ENCODE measurements at places on chromosomes 4 and X. TPM values are rescaled to one million over a fixed set of nuclear protein-coding genes. Genes with fewer than 3 reads are reported as not detected.

- DNase-seq: no peak
Measured at GRCh38 chr4:67038228-67038566, 507.1 kb downstream of the CENPC start.

DNA sequence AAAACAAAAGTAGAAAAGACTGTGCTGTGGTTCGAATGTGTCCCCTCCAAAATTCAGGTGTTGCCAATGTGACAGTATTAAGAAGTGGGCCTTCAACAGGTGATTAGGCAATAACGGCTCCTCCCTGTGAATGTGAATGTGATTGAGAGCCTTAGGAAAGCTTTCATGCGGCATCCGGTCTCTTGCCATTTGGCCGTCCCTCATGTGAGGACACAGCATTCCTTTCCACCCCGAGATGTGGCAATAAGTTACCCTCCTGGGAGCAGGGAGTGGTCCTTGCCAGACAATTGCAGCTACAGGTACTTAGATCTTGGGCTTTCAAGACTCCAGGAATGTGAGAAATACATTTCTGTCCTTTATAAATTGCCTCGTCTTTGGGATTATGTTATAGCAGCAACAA is 129.3 kb downstream of the CPEB2 start:
- DNase-seq: no peak

- no peak for DNase-seq
Measured at GRCh38 chrX:139538907-139539790, 8.6 kb downstream of the F9 start.

- no peak for DNase-seq
Measured at GRCh38 chrX:578531-578930, 52.1 kb upstream of the SHOX start.

DNA sequence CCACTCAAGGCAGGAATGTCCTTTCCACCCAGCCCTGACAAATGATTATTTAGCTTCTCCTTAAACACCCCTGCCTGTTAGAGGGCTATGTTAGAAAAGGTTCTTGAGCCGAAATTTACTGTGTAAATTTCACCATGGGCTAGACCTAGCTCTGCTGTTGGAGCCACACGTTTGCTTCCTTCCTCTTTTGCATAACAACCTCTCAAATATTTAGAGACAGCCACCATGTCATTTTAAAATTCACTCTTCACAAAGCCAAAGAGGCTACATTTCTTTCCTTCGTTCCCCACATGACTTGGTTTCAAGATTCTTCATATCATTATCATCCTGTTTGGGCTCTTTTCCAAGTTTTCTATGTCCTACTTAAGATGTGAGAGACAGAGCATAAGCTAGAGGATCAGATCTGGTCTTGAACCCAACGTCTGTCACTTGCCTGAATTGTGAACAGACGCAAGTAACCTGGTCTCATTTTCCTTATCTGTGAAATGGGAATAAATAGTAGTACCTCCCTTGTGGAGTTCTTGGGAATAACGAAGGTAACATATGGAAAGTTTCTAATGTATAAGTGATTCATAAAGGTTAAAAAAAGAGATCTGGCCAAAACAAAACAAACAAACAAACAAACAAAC is 6.7 kb downstream of the DOCK11 start:
- DNase-seq: no peak

DNA sequence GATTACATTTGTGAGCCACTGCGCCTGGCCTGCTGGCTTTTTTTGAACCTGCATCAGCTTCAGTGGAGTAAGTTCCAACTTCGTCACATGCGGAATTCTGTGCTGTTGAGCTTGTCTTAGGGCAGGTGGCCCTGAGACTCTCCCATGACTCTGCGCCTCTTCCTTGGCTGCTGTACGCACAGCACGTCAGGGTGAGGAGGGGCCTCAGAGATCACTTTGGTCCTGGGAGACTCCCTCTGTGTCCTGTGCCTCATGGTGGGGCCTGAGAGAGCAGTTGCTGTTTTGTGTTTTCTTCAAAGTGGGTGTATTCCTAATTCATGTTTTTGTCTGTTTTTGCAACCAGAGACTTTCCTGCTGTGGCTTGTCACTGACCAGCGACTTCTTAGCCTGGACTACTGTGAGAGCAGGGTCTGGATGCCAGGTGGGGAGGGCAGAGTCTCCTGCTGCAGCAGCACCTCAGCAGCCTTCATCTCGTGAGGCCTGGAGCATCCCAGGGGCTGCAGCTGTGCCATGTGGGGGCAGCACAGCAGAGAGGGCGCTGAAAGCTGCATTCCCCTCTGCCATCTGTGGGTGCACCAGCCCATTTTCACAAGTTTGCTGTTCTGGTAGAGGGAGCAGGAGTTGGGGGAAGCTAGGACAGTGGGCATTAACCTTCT is 107.8 kb downstream of the TNIP2 start:
- DNase-seq: peak; percentile 61

DNA sequence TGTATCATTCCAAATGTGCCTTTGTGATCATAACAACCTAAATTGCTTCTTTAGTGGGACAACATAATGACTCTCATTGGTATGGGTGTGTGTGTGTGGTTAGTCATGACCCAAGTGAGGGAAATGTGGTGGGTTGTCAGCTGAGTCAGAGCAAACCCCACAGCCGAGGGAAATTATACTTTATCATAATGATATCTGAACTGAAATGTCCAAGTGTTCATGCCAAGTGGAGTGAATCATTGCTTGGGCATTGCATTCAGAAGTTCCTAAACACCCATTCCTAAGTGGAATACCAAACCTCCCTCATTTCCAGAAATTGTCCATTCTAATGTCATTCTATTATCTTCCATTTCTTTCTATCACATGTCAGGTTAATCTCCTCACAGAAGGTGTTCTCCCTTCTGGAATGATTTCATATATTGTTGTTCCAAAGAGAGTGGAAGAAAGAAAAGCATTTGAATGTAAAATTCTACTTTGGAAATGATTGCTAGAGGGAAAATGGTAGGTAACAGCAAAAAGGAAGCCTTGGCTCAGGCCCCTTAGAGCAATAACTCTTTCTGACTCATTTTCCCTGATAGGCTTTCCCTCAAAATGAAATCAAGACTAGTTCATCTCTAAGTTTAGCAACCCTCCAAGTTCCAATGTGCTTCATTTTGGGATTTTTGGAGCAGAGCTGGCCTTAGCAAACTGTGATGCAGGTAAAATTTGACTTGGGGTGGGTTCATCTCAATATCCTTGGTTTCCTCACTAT is 230.7 kb upstream of the KCNIP4 start:
- no peak for DNase-seq

DNA sequence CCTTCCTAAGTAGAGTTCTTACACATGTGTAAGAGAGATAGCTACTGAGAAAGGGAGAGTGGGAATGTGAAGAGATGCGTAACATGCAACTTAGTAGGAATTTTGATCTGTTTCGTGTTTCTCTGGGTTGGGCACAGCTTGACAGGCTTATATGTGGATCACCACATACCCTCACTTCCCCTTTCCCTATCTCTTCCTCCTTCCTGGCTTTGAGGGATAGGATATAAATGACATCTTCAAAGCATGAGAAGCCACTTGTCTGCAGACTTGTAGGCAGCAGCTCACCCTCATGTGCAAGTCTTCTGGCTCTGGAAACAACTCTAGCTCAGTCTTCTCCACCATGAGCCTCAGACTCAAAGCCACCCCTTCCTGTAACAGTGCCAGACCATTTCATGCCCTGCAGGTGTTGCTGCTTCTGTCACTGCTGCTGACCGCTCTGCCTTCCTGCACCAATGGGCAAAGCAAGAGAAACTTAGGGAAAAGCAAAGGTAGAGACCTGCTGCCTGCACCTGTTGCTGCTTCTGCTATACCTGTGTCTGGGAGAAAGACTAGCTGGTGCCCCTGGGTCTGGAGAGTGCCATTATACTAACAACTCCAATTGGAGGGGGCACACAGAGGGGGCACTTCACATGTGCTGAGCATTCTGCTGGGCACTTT is 5.4 kb upstream of the PF4V1 start:
- no peak for DNase-seq

GRCh38 chr4:108140328-108140727 is 28.4 kb downstream of the LEF1 start:
- DNase-seq: no peak

DNA sequence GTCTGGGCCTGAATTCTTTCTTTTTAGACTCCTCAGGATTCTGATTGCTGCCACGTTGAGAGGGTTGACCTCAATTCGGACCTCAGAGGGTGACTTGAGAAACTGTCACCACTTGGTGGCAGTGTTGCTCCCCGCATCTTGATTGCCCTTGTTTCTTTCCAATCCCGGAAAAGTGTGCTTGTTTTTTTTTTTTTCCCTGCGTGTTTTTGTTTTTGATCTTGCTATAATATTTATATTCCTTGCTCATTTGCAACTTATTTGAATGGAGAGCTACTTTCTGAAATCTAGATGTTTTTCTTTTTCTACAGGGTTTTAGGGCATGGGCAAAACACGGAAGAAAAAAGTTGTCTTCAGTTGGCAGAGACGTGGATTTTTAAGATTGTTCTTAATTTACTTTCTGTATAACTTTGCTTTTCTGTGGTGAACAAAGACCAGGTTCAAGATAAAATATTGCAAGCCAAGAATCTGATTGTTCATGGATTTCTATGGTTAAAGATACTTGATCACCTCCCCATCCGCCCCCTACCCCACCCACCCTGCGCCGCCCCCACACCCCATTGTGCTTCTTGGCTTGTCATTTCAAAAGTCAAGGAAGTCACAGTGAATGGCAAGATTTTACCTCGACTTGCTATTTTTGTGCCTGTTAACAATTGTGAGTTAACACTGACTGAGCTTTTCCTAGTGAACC is 102.0 kb downstream of the PTTG2 start:
- peak; percentile 89 for DNase-seq

DNA sequence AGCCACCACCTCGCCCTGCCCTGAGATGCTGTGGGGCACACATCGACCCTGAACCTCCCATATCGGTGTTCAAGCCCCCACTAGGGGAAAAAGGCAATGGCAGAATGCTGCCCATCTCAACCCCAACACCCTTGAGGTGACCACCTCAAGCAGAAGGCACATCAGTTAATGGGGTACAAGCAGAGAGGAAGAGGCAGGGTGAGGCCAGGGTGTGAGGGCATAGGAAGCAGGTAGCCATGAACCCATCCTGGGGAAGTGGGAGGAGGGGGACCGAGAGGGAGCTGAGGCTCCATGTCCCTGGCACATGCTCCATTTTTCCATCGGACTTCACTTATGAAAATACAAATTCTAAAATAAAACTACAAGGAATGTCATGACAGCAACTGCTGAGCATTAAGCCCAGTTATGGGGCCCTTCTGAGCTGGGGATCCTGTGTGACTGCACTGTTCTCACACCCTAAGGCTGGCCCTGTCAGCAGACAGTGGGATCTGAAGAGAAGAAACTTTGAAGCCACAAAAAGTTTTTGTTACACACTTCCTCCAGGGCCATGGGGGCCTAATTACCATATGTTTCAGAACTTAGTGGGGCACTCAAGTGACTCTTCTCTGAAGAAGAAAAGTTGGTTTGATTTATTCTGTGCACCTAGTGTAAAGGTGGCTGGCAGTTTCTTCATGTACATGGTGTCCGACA is 68.2 kb upstream of the FAM241A start:
- no peak for DNase-seq

GRCh38 chr4:121706595-121707021 is 9.8 kb upstream of the ANXA5 start:
- DNase-seq: no peak

DNA sequence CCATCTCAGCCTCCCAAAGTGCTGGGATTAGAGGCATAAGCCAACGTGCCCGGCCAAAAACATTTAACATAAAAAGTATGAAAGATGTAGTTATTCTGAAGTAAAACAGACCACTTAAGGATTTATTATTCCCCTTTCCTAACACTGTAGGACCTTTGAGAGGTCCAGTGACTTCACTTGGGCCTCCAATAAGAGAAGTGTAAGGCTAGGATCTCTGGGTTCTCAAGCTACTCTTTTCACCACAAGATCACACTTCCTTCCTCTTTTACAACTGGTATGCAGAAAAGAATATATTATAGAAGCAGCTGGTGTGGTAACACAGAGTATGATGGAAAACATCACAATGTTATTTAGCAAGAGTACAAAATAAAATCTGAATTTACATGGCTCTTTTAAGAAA is 30.2 kb upstream of the CCNG2 start:
- no peak for DNase-seq

DNA sequence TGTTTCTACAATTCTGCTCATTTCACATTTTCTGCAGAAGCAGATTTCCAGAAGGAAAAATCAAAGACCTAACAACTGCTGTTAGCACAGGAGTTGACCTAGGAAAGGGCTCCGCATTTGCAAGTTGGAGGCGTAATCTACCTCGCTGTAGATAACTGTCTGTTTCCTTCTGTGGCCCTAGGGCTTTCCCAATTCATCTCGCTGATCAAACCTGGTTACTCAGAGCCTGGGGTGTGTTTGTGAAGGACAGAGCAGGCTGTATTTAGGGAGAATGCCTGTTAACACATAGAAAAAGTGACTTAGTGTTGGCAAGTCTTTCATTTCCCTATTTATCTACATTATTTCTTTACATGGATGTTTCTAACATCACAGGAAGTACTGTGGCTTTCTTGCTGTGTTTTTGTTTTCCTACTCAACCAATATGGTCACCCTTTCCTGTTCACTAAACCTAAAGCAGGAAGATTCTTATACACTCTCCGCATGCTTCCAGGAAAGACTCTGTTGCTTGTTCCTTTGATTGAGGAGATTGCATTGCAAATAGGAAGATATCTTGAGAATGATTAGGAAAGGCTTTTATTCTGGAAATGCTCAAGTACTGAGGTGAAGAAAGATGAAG is 40.5 kb downstream of the AGA start:
- DNase-seq: no peak

- no peak for DNase-seq
Measured at GRCh38 chrX:124863303-124863702, 456.4 kb upstream of the TEX13C start.

DNA sequence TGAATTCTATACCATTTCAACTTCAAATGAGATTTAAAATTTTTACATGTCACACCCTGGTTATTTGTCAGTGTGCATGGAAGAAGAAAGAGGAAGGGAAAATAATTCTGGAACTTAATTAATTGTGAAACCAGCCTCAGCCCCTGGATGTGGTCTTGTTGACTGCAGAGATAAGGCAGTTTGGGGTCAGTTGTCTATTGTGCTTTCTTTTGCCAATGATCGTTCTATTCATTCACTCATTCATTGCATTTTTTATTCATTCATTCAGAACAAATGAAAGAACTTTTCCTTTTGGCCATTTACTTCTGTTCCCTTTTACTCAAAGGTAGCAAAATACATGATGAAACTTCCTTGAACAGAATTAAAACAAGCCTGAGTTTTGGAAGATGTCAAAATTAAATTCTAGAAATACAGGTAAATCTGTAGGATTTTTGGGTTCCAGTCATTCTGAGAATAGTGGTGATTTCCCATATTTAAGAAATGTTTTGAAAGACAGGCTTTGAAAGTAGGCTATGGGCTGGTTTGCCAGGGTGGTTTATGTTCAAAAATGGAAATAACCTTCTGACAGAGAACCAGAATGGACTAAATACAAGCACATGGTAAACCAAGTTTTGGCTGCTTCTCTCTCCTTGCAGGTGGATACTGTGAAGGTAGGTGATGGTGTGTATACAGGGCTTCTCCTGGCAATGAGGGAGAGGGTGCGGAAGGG is 35.7 kb downstream of the PARM1 start:
- no peak for DNase-seq

The RXFP1 gene
- total RNA-seq: 7.8 TPM

The RRAGB gene
- total RNA-seq: 16.6 TPM

The CFP gene
- total RNA-seq: 10.0 TPM

The TSPAN7 gene
- total RNA-seq: 30.5 TPM

The NAP1L5 gene
- total RNA-seq: 9.3 TPM

The GPR50 gene
- not detected for total RNA-seq

The NDNF gene
- total RNA-seq: 2.0 TPM
